ENCODE measurements at places on chromosomes 5 and 9. TPM values are rescaled to one million over a fixed set of nuclear protein-coding genes. Genes with fewer than 3 reads are reported as not detected.

- no peak for DNase-seq
Observed at GRCh38 chr5:96022971-96023370, 61.3 kb upstream of the ELL2 start.

The GABRG2 gene
- 37.4 TPM for total RNA-seq

The IL9 gene
- total RNA-seq, result not detected

DNA sequence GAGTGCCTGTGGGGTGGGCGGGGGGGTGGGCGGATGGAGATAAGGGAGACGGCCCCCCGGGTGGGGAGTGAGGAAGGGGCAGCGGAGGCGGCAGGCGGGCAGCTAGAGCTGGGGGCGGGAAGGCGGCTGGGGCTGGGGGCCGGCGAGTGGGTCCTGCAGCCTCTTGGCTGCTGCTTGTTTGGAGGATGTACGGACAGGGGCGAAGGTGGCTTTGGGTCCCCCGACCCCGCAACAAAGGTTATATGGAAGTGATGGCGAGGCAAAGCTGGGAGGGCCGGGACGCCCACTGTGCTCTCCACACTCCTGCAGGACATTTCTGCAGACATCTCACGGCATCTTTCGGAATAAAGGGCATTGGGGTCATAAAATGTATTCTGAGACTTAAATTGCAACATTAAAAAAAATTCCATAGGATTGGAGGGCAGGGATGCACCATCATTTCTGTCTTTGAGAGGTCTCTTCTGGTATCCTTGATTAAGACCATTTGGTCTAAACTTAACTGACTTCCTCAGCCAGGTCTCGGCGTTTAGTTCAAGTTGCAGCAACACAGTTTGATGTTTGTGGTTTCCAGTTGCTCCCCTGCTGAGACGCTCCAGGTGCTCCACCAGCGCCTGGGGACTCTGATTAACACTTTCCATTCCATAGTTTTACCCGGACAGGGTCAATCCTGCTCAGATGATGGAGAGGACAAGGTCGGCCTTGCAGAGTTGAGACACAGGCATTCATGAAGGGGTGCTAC lies 101.6 kb upstream of the SSBP2 start:
- DNase-seq, result no peak

The IFNA2 gene
- not detected for total RNA-seq
